Immature natural killer cell (primary cell): ENCODE measurements at places on chromosomes 6 and 20.

- peak overlapping the region; percentile 91 for H3K4me3 ChIP-seq
- H3K27me3 ChIP-seq, result peaks cover 5% of the 10 kb centered on the region
- DNase-seq, result peak; percentile 67
- peaks cover 3% of the 10 kb centered on the region for H3K36me3 ChIP-seq
- H3K27ac ChIP-seq, result peak overlapping the region; percentile 85
These were observed 719 bp downstream of the SMPD2 start for GRCh38 chr6:109441069-109441816.

DNA sequence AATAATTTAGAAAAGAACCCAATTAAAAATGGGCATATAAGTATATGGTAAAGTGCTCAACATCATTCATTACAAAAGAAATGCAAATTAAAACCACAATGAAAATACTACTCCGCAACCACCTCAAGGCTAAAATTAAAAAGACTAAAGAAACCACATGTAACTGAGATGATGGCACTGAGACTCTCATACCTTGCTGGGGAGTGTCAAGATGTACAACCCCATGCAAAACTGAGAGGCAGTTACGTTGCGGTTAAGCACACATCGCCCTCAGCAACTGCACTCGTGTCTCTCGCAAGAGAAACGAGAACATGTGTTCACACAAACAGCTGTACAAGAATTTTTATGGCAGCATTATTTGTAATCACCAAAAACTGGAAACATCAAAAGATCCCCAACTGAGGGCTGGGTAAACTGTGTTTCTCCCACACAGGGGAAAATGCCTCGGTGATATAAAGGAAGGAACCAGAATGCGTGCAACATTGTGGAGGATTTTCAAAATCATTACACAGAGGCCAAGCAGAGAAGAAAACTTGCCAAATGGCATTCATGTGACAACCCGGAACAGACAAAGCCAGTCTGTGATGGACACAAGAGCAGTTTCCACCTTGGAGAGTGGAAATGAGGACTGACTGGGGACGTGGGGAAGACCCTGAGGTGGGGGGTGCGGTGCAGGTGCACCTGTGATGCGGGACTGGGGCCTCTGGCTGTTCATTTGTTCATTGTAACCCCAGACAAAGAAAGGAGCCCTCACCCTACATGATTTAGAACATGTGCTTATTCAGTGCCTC is 144.9 kb downstream of the WDR27 start:
- H3K27me3 ChIP-seq, result no peaks in the 10 kb centered on the region
- H3K27ac ChIP-seq, result peak overlapping the region; percentile 24
- H3K36me3 ChIP-seq, result peaks cover 20% of the 10 kb centered on the region
- H3K4me3 ChIP-seq, result peak overlapping the region; percentile 59
- DNase-seq, result peak; percentile 34
- peaks cover 22% of the 10 kb centered on the region for H3K4me1 ChIP-seq

DNA sequence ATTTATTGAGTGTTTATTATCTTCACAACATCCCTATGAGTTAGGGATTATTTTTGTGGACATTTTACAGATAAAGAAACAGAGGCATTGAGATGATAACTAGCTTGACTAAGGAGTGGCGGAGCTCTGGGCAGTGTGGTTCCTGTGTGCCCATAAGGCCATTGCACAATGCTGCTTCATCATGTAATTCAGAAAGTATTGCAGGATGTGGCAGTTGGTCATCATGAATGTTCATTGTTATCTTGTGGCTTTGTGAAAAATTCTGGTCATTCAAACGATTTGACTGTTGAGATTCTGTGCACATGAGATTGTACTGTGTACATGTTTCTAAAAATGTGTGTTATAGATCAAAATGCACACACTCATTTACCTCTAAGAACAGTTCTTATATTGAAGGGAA is 150.8 kb downstream of the ESR1 start:
- H3K4me1 ChIP-seq, result peaks cover 27% of the 10 kb centered on the region
- no peak overlapping the region for H3K4me3 ChIP-seq
- no peak for DNase-seq
- H3K36me3 ChIP-seq, result no peaks in the 10 kb centered on the region
- peaks cover 8% of the 10 kb centered on the region for H3K27me3 ChIP-seq

GRCh38 chr6:159679091-159680077 is 13.7 kb downstream of the SOD2 start:
- peaks cover 5% of the 10 kb centered on the region for H3K36me3 ChIP-seq
- DNase-seq, result no peak
- peak overlapping the region; percentile 28 for H3K27ac ChIP-seq
- H3K4me1 ChIP-seq, result no peaks in the 10 kb centered on the region

GRCh38 chr6:142329486-142330113 is 27.8 kb downstream of the ADGRG6 start:
- no peaks in the 10 kb centered on the region for H3K27me3 ChIP-seq
- no peak overlapping the region for H3K27ac ChIP-seq
- no peak for DNase-seq
- no peaks in the 10 kb centered on the region for H3K36me3 ChIP-seq
- no peak overlapping the region for H3K4me3 ChIP-seq

DNA sequence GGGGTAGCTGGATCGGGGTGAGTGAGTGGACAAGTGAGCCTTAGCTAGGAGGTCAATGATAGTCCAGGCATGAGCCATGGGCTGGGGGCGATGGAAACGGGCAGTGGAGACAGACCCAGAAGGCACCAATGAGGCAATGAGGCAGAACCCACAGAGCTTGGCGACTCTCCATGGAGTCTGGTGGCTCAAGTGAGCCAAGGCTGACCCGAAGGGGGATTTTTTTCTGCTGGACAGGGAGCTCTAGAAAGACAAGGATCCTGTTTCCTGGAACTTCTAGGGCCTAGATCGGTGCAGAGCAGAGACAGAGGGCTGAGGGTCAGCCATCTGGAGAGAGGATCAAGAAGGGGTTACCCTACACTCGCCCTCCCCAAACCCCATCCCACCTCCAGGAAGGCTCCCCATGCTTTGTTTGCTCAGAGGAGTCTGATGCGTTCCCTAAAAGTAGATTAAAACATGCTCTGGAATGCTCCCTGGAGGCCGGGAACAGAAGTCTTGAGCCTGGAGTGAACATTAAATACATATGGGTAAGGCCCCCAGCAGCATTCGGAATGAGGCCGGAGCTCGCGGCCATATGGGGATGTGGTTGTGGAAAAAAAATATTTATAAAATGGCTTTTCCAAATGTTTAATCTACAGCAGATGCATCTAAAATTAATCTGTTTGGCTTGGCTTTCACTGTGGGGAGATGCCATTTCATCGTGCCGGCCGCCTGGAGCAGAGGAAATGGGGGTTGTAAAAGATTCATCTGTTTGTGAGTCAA is 237.8 kb upstream of the PMEPA1 start:
- no peak overlapping the region for H3K27ac ChIP-seq
- H3K4me1 ChIP-seq, result no peaks in the 10 kb centered on the region
- no peak overlapping the region for H3K4me3 ChIP-seq
- peaks cover 4% of the 10 kb centered on the region for H3K27me3 ChIP-seq
- DNase-seq, result no peak
- H3K36me3 ChIP-seq, result no peaks in the 10 kb centered on the region

DNA sequence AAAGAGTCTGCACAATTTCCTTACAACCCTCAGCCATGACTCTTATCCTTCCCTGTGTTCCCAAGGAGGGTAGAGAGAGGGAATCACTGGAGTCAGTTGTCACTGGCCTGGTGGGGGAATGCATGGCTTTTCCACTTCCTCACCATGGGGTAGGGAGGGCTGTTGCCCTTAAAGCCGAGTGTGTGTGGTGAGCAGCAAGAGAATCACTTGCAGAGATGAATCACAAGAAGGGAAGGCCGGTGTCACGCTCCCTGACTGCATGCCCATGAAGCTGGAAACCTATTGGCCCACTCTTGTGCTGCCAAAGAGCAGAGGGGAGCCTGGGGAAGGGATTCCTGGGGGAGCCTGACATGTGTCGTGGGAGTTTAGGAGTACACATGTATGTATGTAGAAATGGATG is 18.1 kb upstream of the BMP6 start:
- no peak for DNase-seq
- H3K27ac ChIP-seq, result no peak overlapping the region
- no peaks in the 10 kb centered on the region for H3K4me1 ChIP-seq

DNA sequence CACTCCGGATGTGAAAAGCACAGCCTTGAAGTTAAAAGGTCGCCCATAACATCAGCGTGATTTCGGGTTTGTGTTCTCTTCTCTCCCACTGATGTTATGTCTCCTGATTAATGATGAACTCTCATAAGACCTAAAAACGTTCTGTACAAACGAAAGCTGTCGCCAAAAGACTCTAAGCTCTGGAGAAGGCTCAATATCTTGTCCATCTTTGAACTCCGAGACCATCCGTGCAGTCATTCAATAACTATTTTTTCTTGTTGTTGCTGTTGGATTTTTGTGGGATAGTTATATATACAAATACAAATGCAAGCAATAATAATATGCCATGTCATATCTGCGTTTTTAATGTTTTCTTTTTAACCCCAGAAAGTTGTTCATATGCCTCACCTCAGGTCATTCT is 291.8 kb upstream of the MARCKS start:
- no peak for DNase-seq
- no peaks in the 10 kb centered on the region for H3K4me1 ChIP-seq
- no peak overlapping the region for H3K4me3 ChIP-seq
- peaks cover 3% of the 10 kb centered on the region for H3K27me3 ChIP-seq

- H3K36me3 ChIP-seq, result no peaks in the 10 kb centered on the region
- H3K27ac ChIP-seq, result no peak overlapping the region
- DNase-seq, result no peak
These were observed 24.3 kb upstream of the ZNF217 start for GRCh38 chr20:53617791-53618489.

GRCh38 chr20:62303340-62304226 is 786 bp downstream of the ADRM1 start:
- H3K4me1 ChIP-seq, result peaks cover 36% of the 10 kb centered on the region
- peaks cover 7% of the 10 kb centered on the region for H3K27me3 ChIP-seq

GRCh38 chr6:16403831-16404230 is 165.4 kb downstream of the GMPR start:
- H3K27ac ChIP-seq, result no peak overlapping the region
- H3K4me3 ChIP-seq, result no peak overlapping the region
- peaks cover 6% of the 10 kb centered on the region for H3K36me3 ChIP-seq

DNA sequence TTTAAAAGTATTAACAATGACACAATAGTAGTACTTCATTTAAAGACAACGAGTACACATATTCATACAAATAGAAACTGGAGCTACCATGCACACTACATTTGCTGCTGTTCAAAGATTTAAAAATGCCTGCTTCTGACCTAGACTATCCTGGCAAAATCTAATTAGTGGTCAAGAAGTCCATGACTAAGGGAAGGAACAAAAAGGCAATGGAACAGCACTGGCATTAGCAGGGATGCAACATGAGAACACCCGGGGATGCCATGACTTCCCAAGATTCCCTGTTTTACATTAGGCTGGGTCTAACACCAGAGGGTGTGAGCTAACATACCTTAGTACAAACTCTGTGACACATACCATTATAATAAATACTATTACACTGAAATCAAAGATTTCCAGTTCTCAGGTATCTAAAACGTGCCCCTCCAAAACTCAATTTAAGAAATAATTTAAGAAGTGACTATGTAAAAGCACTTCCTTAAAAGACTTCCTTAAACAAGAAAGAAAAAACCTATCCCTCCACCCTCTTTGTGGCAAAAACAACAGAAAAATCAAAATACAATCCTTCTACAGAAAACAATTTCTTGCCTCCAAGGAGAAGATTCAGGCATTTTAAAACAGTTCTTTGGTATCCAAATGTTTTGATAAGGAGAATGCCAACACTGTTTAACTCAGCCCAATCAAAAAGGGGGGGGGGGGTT is 25.5 kb downstream of the CHD6 start:
- H3K27ac ChIP-seq, result no peak overlapping the region
- H3K27me3 ChIP-seq, result no peaks in the 10 kb centered on the region
- DNase-seq, result no peak
- H3K4me1 ChIP-seq, result peaks cover 72% of the 10 kb centered on the region
- no peak overlapping the region for H3K4me3 ChIP-seq
- peaks cover 26% of the 10 kb centered on the region for H3K36me3 ChIP-seq

DNA sequence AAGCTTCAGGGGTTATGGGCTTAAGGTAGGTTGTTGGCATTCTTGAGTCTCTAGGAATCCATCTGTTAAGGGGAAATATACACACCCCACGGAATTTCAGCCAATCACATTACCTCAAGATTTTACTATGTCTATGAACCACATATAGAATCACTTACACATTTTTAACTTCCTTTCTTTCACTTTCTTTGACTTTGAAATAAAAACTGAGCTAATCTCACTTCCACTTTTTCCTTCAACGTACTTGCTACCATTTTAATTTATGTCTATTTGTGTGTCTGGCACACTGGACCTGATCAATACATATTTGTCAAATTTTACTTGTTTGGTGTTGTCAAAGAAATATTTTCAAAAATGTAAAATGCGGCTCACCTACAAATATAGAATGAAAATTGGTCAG is 545.4 kb upstream of the JAG1 start:
- H3K36me3 ChIP-seq, result no peaks in the 10 kb centered on the region
- H3K4me1 ChIP-seq, result peaks cover 12% of the 10 kb centered on the region
- peaks cover 3% of the 10 kb centered on the region for H3K27me3 ChIP-seq

GRCh38 chr6:160801418-160801817 is 99.4 kb downstream of the PLG start:
- no peak overlapping the region for H3K27ac ChIP-seq
- no peaks in the 10 kb centered on the region for H3K36me3 ChIP-seq
- no peaks in the 10 kb centered on the region for H3K4me1 ChIP-seq
- no peak for DNase-seq
- no peak overlapping the region for H3K4me3 ChIP-seq

- peaks cover 2% of the 10 kb centered on the region for H3K36me3 ChIP-seq
- no peaks in the 10 kb centered on the region for H3K4me1 ChIP-seq
- H3K27me3 ChIP-seq, result peaks cover 6% of the 10 kb centered on the region
- DNase-seq, result no peak
These were observed 169.5 kb downstream of the VEGFA start for GRCh38 chr6:43939281-43940070.

DNA sequence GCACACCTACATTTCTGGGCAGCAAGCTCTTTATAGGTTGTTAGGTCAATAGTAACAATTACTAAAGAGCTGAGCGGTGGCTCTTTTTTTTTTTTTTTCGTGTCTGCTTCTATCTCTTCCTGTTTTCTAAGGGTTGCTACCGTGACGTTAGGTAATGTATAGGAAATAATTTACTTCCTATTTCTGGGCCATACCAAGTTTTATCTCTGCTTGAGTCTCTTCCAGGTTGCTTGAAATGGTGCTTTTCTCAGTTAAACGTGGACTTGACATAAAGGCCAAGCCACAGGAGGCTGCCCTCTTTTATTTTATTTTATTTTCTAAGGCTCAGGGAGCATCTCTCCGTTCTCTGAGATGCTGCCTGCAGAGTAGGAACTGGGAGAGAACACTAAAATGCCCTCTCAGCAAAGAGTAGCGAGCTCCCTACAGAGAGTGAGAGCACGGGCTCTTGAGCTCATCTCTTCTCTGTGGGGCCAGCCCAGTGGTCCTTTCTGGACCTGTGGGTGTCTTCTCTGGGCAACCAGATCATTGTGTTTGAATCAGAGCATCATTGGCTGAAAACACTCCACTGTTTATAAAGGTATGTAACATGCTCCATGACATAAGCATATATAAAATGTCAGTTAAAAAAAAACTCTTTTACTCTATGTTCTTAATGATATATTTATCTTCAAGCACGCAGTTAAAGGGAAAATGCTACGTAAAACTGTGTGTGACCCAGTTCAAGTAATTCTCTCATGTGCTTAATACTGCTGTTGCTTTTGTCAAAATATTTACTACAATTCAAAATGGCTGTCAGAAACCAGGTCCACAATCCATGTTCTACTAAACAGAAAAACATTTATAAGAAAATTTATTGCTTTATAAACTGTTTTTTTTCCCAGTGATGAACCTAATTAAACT is at the start of gene ZNF831:
ZNF831 (plus strand) TSS at position 191 of the 900 bp plus-strand sequence. CDS start 27,199 bp downstream, outside the sequence.
- H3K4me1 ChIP-seq, result peaks cover 100% of the 10 kb centered on the region
- DNase-seq, result peak; percentile 71
- no peaks in the 10 kb centered on the region for H3K36me3 ChIP-seq
- peak within 1 kb of the TSS; percentile 98 for H3K27ac ChIP-seq

GRCh38 chr6:47714802-47715201 is 16.4 kb downstream of the ADGRF4 start:
- DNase-seq, result peak; percentile 12
- H3K36me3 ChIP-seq, result no peaks in the 10 kb centered on the region
- no peak overlapping the region for H3K4me3 ChIP-seq
- no peaks in the 10 kb centered on the region for H3K4me1 ChIP-seq
- peaks cover 4% of the 10 kb centered on the region for H3K27me3 ChIP-seq
- H3K27ac ChIP-seq, result no peak overlapping the region
